ENCODE measurements at places on chromosomes 11 and 22.

DNA sequence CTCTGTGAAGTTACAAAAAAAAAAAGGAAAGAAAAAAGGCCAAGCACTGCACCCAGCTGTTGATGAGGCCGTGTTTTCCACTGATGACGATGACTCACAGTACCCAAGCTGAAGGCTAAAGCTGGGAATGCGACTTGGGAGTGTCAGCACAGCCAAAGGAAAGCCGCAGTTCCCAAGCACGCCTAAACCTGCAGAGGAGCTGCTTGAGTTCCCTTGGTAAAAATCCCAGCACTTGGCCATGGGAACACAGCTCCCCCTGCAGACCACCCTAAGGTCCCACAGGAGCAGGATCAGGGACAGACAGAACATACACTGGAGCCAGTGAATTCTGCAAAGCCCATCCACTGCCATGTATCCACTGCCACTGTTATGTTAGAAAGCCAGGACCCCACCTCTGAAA is 39.9 kb downstream of the SERGEF start:
- no peak for DNase-seq

GRCh38 chr11:134677891-134678551 is 266.0 kb upstream of the B3GAT1 start:
- no peak for DNase-seq

- no peak for DNase-seq
These were observed 978 bp upstream of the ANKRD13D start for GRCh38 chr11:67288198-67288451.

DNA sequence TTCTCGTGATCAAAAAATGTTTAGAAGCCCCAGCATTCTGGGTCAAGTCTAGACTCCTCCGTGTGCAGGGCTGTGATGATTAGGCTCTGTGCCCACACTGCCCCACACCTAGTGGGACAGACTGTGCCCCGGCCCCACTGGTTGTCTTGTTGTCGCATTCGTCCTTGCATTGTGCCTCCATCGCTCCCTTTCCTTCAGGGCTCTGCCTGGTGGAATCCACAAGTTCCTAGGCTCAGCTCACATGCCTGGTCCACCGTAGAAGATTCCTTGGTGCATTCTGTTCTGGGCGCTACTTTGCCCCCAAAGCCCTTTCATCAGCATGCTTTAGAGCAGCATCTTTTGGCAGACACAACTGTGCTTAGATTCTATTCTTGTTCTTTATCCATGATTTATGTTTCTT is 23.5 kb upstream of the THY1 start:
- DNase-seq, result no peak

DNA sequence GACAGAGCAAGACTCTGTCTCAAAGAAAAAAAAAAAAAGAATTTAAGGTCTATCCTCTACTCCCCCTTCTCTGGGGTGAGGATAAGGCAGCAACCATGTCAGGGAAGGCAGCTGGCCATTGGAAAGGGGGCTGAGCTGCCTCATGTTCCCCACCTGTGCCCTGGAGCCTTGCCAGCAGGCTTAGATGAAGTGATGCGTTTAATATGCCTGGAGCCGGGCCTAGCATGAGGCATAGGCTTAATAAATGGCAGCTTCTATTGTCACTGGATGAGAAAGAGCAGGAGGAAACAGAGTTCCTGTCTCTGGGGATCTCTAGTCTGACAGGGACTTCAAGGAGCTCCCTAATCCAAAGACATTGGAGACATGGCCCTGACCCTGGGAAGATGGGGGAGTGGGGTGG is 3.2 kb upstream of the KCNE3 start:
- no peak for DNase-seq

GRCh38 chr11:22930816-22931594 is 70.7 kb upstream of the CCDC179 start:
- DNase-seq, result no peak

GRCh38 chr22:37996079-37996478 is 11.7 kb upstream of the SOX10 start:
- no peak for DNase-seq

DNA sequence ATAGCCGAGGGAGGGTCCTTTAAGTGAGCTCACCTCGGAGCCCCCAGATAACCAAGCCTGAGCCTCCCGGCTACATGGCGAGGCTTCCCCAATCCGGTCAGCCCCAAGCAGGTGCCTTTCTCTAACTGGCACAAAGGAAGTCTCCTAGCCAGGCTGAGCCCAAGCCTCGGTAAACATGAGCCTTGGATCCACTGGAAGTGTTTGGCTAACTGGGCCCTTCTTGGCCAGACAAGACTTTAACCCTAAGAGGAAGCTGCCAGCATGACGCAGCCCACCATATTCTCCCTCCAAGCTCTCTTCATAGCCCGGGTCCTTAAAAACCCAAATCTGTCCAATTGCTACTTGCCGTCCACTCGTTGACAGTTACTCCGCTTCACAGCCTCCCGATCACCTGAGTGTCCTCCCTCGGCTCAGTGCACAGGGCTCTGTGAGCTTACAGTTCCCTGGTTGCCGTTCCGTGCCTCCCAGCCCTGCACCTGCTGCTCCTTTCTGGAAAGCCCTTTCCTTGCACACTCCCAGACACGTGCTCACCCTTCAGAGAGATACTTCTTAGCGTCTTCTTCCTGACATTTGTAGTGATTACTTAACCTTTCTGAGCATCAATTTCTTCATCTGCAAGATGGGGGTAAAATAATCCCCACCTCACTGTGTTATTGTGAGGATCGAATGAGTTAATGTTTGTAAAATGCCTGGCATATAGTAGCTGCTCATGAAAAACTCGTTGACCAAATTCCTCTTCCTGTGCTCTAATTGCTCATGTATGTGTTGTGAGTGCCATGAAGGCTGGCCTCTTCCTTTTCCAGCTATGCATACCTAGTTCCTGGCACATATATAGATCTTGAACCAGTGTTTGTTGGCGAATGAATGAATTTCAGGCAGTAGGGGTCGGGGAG is 25.6 kb downstream of the TXN2 start:
- DNase-seq, result no peak

DNA sequence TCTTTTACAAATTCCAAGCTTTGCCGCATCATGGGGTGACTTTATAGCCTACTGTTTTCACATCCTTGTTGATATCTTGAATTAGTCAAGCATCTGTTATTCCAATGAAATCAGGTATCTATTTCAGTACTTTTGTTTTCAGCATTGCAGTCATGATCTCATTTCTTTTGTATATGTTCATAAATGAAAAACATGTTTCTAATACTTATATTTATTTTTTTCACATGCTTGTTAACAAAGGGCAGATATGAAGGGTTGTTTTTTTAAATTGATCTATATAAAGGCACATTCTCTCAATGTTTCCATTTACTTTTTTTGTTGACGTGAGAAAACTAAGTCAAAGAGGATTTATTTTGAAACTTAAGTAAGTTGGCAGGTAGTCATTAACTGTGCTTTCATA is 964.8 kb downstream of the JRKL start:
- no peak for DNase-seq

DNA sequence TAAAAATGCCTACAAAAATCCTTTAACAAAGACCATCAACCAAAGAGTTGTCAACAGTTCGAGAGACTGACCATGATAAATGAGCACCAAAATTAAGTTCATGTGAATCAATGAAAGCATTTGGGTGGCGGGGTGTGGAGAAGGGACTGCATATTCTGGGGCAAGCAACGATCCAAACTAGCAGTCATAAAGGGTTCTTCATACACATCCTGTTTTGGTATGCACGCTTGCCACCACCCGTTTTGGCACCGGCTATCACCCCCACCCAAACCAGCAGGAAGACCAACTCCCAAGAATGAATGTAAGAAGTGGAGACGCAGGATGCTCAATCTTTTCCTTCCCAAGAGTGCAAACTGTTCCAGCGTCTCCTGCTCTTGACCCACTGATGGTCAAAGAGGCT is 80.8 kb downstream of the SGSM3 start:
- DNase-seq, result no peak

GRCh38 chr11:119110439-119110838 is 3.3 kb downstream of the C2CD2L start:
- no peak for DNase-seq

DNA sequence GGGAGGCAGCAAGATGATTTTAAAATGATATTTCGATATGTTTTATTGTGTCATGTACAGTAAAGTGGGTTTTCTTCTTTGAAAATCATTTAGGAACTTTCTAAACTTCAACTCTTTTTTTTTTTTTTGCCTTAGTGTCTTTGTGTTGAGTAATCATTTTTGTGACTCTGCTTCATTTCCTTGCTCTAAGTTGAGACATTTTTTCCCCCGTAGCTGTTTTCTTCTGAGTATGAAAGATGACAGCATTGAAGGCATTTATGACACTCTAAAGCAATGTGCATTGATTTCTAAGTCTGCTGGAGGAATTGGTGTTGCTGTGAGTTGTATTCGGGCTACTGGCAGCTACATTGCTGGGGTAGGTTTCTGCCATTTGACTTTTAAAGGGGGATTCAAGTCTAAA is 23.5 kb downstream of the RRM1 start:
- DNase-seq, result no peak

GRCh38 chr11:57424792-57425564 is 1.9 kb downstream of the SLC43A3 start:
- DNase-seq, result peak; percentile 85

GRCh38 chr22:24576778-24577177 is 16.1 kb downstream of the LRRC75B start:
- DNase-seq, result no peak

- no peak for DNase-seq
These were observed 34.8 kb upstream of the PSMA1 start for GRCh38 chr11:14554959-14555358.

- no peak for DNase-seq
These were observed 2.2 kb downstream of the PHRF1 start for GRCh38 chr11:578276-579035.

- no peak for DNase-seq
These were observed 5.8 kb downstream of the ARL14EP start for GRCh38 chr11:30328681-30329080.

DNA sequence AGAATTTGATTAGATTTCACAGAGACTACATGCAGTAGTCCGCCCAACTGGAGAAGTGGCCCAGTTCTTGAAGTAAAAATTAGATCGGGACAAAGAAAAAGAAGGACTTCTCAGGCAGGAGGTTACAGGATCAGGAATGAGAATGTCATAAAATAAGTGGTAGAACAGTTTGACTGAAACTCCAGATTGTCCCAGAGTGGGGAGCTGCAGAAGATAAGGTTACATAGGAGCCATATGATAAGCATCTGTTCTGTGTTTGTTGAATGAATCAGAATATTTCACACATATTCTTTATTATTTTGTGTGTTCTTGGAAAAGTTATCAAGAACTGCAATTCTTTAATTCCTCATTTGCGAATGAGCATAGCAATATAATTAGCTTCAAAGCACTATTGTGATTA is 210.6 kb downstream of the AASDHPPT start:
- no peak for DNase-seq

- no peak for DNase-seq
These were observed 111.4 kb downstream of the COMMD9 start for GRCh38 chr11:36177836-36178235.

GRCh38 chr11:34468209-34468841 is 29.6 kb downstream of the CAT start:
- peak; percentile 57 for DNase-seq

- DNase-seq, result no peak
These were observed 74.8 kb downstream of the APOL5 start for GRCh38 chr22:35792506-35792905.

GRCh38 chr11:117706322-117706814 is 90.6 kb downstream of the DSCAML1 start:
- no peak for DNase-seq

- DNase-seq, result no peak
These were observed 1133.4 kb upstream of the CCDC90B start for GRCh38 chr11:84419616-84420015.

- no peak for DNase-seq
These were observed 26.8 kb downstream of the TPCN2 start for GRCh38 chr11:69075421-69076128.

DNA sequence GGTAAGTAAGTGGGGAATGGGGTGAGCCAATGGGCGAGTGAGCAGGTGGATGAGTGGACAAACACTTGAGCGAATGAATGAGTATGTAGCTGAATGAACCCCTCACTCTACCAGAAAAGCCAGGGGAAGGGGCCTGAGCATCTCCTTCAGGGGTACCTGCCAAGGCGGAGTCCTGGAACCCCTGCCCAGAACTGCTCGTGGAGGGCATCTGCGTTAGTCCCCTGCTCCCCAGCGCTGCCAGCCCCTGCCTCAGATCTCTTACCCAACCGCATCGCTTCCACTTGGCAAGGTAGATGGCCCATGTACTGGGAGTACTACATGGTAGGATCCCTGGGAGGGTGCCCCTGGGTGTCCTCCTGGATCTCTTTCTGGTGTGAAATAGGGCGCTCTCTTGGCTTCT is 7.4 kb upstream of the ANO1 start:
- DNase-seq, result peak; percentile 11

GRCh38 chr11:70547386-70547785 is 149.1 kb downstream of the CTTN start:
- DNase-seq, result no peak

GRCh38 chr11:119637481-119637880 is 91.5 kb downstream of the NECTIN1 start:
- no peak for DNase-seq

GRCh38 chr11:100682247-100682969 is 4.7 kb upstream of the ARHGAP42 start:
- DNase-seq, result no peak

DNA sequence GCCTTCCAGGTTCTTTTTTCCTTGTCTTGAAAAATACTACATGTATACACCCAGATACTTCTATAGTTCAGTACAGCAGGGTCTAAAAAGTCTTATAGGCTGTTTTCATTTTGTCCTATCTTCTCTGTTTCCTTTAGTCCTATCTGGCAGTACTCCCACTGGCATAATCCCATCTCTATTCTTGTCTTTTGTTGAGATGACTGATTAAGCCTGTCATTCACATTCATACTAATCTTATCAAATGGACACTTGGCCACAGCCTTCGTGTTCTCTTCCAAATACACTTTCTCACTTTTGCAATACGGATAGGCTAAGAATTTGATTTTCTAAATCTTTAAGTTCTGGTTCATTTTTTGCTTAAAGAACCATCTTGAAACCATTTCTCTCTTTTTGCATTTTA is 42.8 kb downstream of the OR5AK2 start:
- DNase-seq, result no peak

DNA sequence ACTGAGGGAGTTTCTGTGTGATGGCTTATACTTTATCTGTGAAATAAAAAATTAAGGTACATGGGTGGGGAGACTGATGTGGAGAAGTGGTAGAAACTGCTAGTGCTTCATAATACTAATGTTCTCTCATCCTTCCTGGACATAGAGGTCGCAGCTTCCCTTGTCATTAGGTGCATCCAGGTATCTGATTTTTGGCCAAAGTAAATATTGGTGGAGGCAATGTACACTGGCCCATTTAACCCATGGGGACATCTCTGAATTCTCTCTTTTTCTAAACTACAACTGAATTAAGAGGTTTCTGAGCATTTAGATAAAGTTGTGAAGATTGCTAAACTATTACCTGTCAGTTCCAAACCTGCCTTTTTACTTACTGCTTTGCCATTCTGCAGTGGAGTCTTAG is 140.9 kb upstream of the CHORDC1 start:
- DNase-seq, result no peak

GRCh38 chr11:36600180-36600579 is 2.1 kb upstream of the RAG2 start:
- DNase-seq, result no peak
